ENCODE measurements at places on chromosomes 7 and 10.

DNA sequence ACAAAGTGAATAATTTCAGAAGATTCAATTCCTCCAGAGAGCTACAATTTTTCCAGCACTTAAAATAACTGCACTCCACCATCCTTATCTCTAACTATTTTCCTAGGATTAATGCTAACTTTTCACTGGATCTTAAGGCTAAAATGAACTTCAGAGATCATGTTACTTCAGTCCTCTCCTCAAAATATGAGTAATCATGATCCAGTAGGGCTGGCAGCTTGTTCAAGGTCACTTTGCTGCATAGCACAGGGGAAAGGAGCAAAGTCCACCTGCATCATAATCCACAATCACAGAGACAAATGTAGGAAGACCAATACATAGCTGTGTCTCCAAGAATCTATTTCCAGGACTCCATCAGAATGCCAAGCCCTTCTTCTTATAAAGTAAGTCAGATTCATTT is 150.3 kb downstream of the LRRTM3 start:
- no peak for DNase-seq

DNA sequence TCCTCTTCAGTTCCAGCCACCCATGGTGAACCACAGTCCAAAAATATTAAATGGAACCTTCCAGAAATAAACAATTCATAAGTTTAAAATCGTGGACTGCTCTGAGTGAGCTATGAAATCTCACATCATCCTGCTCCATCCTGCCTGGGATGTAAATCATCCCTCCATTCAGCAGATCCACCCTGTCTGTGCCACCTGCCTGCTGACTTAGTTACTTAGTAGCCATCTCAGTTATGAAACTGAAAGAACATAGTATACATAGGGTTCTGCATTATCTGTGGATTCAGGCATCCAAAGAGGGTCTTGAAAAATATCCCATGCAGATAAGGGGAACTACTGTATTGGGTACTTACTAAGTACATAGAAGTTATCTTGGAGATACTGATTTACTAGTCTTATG is 89.0 kb downstream of the ST8SIA6 start:
- DNase-seq, result no peak

DNA sequence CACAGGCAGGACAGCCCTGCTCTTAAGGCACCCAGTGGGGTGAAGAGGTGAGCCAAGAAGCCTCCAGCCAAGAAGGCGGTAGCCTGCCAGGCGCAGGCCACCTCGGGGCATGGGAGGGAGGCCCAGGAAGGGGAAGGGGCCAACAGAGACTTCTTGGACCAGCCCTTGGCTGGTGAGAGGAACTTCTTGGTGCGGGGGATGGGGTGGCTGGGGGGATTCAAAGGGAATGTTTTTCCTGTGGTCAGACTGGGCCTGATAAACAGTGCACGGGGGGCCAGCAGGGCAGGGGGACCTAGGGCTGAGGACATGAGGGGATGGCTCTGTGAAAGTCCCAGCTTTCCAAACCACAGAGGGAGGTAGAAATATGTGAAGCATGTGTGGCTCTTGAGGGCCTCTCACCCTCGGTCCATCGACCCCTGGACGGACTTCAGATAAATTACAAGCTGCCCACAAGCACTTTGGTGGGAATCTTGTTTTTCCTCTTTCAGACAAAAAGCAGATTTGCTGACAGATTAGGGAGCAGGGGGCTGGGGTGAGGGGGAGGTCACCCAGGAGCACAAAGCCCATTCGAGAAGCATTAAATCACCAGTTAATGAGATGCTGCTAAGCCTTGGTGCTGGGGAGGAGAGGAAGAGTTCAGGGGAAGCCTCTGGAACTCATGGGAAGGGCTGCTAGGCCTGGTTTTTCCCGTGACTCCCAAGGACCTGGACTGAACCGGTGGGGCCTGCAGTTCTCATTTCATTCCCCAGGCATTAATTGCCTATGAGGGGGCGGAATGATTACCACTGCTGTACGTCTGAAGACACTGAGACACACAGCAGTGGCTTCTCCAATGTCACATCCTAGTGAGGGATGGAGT is 11.3 kb downstream of the CRYGN start:
- no peak for DNase-seq

DNA sequence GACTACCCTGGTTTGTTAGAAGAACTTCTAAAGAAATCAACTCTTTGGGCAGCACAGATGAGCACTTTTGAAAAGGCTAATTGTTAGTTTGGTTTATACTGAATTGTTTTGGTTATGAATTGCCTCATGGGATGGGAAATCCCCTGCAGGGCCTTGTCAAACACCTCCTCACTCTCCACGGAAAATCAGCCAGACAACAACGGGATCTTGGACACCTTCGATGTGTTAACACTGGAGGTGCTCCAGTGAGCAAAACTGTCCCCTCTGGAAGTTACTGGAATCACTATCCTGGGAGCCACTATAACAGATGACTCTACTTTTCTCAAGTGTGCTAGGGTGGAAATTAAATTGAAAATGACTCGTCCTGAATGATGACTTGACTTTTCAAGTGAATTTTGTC is 38.7 kb downstream of the CDK6 start:
- DNase-seq, result no peak

GRCh38 chr7:45890902-45891461 is 2.7 kb downstream of the IGFBP1 start:
- DNase-seq, result no peak

- no peak for DNase-seq
These were observed 7.6 kb upstream of the HOXA13 start for GRCh38 chr7:27207348-27207985.

- no peak for DNase-seq
These were observed 28.0 kb upstream of the ADRB1 start for GRCh38 chr10:114015708-114016107.

DNA sequence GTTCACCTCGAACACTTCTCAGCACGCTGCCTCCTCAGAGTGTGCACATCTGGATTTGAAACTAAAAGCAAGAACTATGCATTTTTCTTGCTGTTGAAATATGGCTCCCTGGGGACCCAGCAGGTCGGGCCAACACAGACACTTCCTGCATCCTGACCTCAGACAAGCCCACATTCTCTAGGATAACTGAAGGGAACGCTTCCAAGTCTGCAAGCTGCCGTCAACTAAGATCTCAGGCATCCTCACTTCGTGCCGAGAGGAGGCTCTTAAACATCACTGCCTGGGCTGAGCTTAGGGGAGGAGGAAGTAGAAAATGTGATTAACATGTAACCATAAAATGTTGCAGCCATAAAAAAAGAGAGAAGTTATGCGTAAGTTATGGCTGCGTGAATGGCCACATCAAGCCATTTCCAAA is 65.5 kb downstream of the PYROXD2 start:
- no peak for DNase-seq

GRCh38 chr7:80257756-80258155 is 123.1 kb downstream of the GNAI1 start:
- DNase-seq, result no peak

DNA sequence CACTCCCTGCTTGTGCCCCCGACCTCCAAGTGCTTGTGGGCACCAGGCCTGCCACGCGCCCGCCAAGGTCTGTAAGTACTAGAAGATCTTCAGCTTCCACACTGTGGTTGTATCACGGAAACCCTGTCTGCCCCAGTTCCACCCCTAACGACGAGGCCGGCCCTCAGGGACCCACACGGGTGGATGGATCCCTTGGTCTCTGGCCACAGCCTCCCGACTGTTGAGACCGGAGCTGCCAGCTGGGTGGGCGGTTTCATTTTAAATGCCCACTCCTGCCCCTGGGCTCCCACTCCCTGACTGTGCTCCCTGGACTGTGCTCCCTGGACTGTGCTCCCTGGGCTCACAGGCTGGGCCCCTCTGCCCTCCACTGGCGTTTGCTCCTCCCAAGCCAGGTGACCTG is 50.1 kb downstream of the DPYSL4 start:
- DNase-seq, result no peak

- DNase-seq, result no peak
These were observed 17.0 kb upstream of the SAMD8 start for GRCh38 chr10:75094465-75094864.

- no peak for DNase-seq
These were observed 306.9 kb downstream of the FRMD4A start for GRCh38 chr10:14023673-14024328.

- DNase-seq, result no peak
These were observed 144.7 kb downstream of the TRIL start for GRCh38 chr7:28813243-28813962.

All from stimulated activated CD8-positive, alpha-beta memory T cell treated with anti-CD3 and anti-CD28 coated beads, Interleukin-15, amount 100 ng/mL, for 48 hours (primary cell).